ENCODE measurements at places on chromosomes 7 and 10.
A peak's percentile ranks its signal among the peaks of the same experiment; 100 is the strongest.

DNA sequence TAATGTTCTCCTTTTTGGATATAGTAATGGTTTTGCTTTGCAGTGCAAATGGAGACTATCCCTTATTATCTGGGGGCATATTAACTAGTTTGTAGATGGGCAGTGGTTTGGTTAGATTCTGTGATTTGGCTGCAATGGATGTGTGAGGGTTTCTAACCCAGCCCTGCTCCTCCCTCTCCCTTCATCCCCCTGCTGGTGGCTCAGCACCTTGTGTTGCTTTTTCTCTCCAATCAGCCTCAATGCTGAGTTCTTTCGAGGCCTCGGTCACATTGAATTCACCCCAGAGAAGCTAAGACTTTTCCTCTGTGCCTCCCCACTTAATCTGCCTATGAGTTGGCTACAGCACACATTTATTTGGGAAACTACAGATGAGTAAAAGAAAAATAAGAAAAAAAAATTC, 120.0 kb downstream of the MALRD1 start:
- DNase-seq = no peak

- no peak for DNase-seq
These were observed 38.1 kb upstream of the CDHR3 start for GRCh38 chr7:105924945-105925344.

DNA sequence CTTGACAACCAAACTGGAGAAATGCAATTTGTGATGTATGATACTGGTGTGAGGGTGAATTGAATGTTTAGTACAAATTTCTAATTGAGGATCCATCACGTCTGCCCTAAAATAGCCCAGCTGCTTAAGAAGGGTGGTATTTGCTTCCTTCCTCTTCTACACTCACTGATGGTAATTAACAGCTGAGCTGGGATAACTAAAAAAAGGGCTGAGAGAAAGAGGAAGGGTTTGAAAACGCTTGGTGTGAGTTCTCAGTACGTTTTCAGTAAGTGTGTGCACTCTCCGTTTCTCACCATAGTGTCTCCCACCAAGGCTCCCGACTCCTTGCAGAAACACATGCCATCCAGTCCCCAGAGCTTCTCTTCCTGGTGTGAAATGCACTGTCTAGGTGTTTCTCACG, 54.3 kb downstream of the MAP3K8 start:
- no peak for DNase-seq

DNA sequence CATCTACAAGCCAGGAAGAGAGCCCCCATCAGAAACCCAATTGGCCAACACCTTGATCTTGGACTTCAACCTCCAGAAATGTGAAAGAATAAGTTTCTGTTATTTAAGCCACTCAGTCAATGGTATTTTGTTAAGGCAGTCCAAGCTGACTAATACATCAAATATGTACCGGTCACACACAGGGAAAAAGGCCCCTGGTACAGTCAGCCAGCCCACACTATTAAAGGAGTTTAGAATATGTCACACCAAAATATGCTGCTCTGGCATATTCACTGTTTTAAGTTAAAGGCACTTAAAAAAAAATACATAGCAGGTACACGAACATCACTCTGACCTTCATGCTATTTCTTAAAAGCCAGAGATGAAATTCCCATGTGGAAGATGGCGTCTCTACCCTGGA, 15.2 kb upstream of the CDCA7L start:
- DNase-seq = peak; percentile 57

DNA sequence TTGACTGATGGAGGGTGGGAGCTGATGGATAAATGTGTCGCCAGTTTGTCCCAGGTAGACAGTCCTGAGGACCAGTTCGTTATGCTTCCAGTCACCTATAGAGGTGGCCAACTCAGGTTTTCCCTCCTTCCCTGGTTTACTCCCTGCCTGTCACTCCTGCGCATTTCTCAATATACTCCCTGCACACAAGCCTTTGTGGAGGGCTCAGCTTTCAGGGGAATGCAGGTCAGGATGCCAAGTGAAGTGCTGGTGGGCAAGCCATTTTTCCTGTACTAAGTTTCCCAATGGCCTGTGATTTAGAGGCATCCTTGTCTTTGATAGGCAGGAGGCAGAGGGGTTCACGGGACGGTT, 473.5 kb upstream of the ZMIZ1 start:
- no peak for DNase-seq

DNA sequence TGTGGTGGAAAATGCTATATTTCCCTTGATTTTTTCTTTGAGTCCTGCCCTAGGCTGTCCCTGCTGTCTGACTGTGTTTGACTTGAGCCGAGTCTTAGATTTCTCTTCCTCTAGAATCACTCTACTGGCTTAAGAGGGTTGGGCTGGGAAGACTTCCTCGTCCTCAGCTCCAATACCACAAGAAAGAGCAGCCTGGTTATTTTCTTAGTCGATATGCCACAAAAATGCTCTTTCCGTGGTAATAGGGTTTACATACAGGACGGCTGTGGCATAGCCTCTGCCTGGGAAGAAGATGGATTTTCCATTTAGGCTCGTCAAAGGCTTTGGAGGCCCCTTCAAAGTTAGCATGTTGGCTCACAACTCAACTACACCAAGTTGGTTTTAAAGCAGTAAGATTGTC, 212.0 kb upstream of the IGFBP3 start:
- DNase-seq = no peak

- no peak for DNase-seq
These were observed 161.7 kb downstream of the SVIL start for GRCh38 chr10:29473087-29473356.

GRCh38 chr10:129365767-129366402, 101.2 kb upstream of the MGMT start:
- DNase-seq = no peak

- DNase-seq = no peak
These were observed 37.6 kb downstream of the FAM53B start for GRCh38 chr10:124706462-124707143.

- DNase-seq = no peak
These were observed 211.0 kb downstream of the WDR11 start for GRCh38 chr10:121062115-121062514.

GRCh38 chr7:42483886-42484285, 246.9 kb upstream of the GLI3 start:
- DNase-seq = no peak

DNA sequence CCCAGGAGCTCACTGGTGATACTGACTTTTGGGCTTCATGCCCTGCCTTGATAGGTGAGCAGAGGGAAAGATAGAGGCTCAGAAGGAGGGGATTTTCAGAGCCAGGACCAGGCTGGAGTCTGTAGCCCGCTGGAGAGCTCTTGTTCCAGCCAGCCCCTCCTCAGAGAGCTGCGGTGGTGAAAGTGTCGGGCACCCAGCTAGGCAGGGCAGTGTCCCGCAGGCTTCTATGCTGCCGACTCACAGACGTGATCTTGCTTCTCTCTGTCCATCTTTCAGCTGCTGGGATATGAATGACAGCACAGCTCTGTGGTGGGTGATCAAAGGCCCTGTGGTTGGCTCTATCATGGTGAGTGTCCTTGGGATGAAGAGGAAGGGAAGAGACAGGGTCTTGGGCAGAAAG, 35.2 kb downstream of the ADCYAP1R1 start:
- no peak for DNase-seq

GRCh38 chr10:111967547-111967946, 216.0 kb downstream of the GPAM start:
- no peak for DNase-seq

GRCh38 chr10:76169246-76169645, 737.8 kb downstream of the LRMDA start:
- no peak for DNase-seq

- DNase-seq = peak; percentile 22
These were observed 9.2 kb upstream of the GRB10 start for GRCh38 chr7:50791938-50792341.

- no peak for DNase-seq
These were observed 92.7 kb downstream of the LSMEM1 start for GRCh38 chr7:112573302-112574039.

GRCh38 chr10:69712342-69712741, 82.3 kb downstream of the FAM241B start:
- no peak for DNase-seq

DNA sequence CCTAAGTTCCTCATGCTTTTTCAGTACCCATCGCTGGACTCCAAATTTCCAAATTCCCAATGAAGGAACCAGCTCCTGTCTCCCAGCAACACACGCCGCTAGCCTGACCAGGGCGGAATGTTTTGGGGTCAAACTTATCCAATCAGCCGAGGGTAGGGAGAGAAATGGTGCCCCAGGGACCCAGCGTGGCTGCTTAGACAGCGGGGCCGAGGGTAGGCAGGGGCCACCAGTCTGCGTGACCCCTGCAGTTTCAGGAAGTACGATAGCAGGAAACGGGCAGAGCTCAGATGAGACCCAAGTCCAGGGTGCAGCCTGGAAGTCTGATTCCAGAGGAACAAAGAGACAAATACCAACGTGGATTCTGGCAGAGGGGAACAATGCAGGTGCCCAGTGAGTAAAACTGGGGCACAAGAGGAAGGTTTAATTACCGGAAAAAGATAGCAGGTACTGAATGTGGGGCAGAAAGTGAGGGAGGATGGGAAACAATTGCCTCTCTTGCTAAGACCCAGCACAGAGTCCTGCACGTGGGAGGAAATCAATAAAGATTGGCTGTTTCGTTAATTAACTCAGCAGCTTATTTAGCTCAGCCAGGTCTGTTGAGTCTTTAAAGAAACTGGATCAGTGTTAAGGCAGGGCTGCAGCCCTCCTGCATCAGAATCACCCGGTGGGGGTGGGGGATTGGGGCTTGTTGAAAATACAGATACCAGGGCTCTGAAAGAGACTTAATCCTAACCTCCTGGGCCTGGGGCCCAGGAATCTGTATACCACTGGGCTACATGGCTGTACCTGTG, 50.4 kb upstream of the NFE2L3 start:
- no peak for DNase-seq

DNA sequence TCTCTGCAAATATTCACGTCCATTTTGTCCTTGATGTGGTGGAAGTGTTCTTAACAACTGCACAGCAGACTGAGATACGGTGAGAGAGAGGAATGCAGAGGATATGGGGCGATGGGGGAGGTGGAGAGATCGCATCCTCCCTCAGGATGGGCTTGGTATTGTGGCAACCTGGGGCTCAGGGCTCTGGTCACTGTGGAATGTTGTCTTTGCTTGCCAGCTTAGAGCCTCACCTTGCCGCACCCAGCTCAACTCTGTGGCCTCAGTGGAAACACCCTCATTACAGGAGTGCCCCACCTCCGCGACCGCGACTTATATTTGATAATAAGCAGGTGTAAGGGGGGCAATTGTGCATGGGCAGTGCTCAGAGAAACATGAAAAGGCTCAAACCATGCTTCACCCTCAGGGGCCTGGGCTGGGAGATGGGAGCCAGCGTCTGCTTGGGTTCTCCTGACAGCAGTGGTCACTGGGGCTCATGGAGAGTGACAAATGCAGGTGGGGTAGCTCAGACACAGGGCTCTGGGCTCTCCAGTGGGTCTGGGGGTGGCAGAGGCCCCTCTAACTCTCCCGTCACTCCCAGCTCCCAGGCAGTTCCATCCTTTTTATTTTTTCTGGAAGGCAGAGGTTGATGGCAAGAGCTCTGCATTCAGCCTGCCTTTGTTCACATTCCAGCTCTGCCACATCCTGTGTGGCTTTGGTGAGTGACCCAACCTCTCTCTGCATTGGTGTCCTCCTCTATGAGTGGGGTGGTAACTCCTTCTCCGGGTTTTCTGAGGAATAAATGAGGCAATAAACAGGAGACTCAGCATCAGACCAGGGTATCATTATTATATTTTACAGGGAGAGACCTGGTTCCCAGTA, 43.1 kb upstream of the EMX2 start:
- DNase-seq = no peak

- DNase-seq = no peak
These were observed 1.9 kb downstream of the BNIP3 start for GRCh38 chr10:131979821-131980270.

- DNase-seq = no peak
These were observed 166.2 kb downstream of the CHCHD3 start for GRCh38 chr7:132915647-132916046.

DNA sequence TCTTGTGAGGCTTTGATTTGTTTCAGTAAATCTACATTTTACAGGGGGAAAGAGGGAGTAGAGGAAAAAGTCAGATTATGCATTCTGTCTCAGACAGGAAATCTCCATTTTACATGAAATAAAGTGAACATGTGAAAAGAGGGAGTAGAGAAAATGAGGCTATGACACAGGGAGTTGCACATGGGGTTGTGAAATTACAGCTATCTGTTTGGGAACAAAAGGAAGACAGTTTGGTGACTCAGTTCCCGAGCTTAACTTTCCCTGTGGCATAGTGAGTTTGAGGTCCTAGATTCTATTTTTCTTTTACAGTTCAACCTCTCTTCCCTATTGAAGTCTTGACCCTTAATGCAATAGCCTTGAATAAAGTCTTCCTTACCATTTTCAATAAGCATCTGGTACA, 63.2 kb upstream of the AGR3 start:
- DNase-seq = no peak

DNA sequence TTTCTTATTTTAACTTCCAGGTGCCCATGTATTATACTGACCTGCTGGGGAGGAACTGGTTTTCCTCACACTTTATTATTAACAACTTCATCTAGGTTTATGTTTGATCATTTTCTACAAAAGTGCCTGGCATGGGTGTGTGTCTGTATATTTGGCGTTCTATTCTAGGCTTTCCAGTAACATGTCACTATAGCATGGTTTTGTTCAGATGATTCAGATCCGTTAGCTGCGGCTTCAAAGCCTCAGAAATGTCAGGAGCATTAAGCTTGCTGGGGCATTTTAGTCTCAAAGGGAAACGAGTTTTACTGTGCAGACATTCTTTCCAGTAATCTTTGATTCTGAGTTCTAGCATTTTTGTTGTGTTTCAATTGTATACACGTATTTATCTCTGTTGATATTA, 2.3 kb downstream of the INPP5A start:
- peak; percentile 32 for DNase-seq

DNA sequence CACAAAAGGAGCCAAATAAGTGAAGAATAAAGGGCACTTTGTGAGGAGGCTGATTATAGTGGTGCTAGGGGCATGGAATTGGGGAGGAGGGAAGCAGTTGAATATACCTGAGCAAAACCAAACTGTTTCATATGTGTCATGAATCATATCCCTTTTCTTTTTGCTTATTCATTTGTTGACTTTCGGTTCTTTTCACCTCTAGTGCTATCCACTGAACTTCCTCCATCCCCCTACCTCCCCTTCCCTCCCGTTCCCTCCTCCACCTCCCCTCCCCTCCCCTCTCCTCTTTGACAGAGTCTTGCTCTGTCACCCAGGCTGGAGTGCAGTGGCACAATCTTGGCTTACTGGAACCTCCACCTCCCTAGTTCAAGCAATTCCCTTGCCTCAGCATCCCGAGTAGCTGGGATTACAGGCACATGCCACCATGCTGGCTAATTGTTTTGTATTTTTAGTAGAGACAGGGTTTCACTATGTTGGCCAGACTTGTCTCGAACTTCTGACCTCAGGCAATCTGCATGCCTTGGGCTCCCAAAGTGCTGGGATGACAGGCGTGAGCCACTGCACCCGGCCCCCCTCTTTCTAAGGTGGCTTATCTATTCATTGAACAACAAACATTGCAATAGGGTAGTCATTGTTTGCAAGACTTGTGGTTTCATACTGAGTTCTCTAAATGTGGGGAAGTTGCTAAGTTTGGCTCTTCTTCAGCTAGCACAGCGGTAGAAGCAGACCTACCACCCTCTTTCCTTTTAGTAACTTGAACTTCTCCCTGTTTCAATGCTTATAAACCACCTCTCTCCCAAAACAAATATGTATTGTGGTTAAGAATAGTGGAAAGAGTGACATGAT, 150.4 kb upstream of the PRPS1L1 start:
- DNase-seq = no peak

Measured in fibroblast of skin of left quadriceps (primary cell).